ENCODE measurements at places on chromosomes 2 and 18.

- no peak for DNase-seq
Observed at GRCh38 chr2:11870584-11870983, 124.2 kb downstream of the LPIN1 start.

- DNase-seq: peak; percentile 42
Observed at GRCh38 chr2:81505586-81505985, 1201.0 kb upstream of the LRRTM1 start.

GRCh38 chr2:143946436-143947391 is 573.2 kb downstream of the ZEB2 start:
- DNase-seq: peak; percentile 77

DNA sequence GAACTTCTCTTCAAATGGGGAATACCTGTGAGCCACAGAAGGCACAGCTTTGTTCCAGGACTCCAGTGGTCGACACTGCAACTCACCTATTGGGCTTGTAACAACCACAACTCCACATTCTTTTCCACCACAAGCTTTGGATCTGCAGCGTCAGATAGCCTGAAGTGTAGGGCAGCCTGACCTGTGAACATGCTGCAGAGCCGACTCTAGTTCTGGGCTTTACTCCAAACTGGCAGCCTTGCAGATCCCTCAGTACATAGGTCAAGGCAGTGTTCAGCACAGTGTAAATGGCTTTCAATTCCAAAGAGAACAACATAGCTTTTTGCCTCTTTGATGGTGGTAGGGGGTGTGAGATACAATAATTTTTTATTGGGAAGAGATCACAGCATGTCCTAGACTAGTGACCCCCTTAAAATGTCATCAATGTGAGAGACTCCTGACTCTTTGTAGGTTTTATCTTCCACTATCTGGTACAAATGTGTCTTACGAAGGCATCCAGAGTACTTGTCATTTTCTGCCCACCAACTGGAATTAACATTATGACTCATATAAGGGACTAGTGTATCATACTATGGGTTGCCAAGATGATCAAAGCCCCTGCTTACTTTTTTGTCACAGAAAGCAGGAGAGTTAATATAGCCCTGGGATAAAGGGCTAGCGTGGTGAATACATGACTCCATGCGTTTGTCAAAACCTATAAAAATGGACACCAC is 149.8 kb downstream of the COPS8 start:
- DNase-seq: no peak

DNA sequence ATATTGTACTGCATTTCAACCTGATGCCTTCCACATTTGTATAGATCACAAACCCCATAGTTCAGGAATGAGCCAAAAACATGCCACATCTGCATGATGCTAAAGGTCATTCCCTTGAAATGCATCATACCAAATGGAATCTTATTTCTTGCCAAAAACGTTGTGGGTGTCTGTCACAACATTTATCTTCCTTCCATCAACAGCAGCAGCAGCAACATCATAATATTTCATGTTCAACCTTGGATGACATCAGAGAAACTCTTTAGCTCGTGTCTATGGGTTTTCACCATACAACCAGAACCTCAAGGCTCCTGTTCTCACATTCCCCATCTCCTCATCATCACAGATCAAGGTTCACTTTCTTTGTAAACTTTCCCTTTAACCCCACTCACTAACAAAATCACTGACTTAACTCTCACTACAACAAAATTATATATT is 221.3 kb upstream of the CTAGE1 start:
- DNase-seq: no peak

DNA sequence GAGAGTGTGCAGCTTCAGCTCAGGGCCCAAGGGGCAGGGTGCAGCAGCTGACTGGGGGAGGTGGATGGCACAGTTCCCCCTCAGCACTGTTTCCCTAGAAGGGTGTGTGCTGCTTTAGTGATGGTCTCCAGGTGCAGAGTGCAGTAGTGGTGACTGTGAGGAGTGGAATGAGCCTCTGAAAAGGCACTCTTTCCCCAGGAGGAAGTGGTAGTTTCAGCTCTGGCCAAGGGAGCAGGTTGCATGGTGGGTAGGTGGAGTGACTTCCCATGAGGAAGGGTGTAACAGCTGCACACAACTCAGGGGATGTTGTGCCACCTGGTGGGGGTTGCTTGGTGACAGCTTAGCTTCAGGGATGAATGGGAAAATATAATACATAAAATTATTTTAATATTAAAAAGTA is 251.5 kb upstream of the NXPH2 start:
- DNase-seq: peak; percentile 12

Measured in NCI-H524 (cell line).